ENCODE measurements at places on chromosomes 5 and 9. TPM values are rescaled to one million over a fixed set of nuclear protein-coding genes. Genes with fewer than 3 reads are reported as not detected.

Gene PGM5
- polyA plus RNA-seq: 8.3 TPM

- peak; percentile 0 for DNase-seq
Observed at GRCh38 chr5:28301712-28302111, 1263.3 kb upstream of the CDH9 start.

DNA sequence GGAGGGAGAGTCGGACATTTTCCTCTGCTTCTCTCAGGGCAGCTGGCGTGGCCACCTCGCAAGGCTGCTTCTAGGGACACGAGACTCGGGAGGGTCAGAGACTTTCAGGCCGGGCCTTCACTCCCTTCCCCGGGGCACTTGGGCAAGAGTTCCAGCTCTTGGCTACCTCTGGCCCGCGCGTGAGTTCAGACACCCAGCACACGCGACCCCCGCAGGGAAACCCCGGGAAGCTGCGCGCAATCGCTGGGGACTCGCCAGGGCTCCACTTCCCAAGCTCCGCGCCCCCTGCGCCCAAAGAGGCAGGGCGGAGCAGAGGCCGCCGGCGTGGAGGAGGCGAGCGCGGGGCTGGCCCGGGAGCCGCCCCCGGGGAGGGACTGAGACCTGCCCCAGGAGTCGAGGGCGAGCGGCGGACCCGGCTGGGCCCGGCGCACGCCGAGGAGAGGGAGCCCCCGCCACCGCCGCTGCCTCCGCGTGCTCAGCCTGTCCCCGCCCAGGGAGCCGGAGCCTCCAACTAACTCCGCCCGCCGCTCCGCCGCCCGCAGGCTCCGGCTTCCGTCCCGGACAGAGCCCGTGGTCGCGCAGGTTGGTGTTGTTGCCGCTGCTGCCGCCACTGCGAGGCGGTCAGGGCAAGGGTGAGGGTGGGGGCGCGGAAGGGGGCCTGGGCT, at the start of gene PAM:
TSS of gene PAM (plus strand) at position 539 of the 665 bp plus-strand sequence. CDS start 110,891 bp downstream, outside the sequence.
- peak; percentile 62 for DNase-seq

DNA sequence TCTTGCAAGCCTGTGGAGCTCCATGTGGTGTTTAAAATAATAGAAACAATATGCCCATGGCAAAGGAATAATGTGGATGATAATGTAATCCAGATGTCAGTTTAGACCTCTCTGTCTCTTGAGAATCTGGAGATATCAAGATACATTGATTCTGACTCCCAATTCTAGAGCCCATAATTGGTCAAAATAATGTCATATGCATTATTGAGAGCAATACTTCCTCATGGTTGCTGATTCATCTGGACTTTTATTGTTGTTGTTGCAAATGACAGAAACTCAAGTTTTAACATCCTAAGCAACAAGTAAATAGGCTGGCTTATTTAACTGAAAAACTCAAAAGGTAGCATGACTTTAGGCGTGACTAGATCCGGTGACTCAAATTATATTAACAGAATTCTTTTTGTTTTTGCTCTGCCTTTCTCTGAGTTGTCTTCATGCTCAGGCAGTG, 152.1 kb downstream of the PCSK1 start:
- no peak for DNase-seq

- DNase-seq: peak; percentile 33
Observed at GRCh38 chr9:4748612-4749011, 7.6 kb upstream of the AK3 start.

DNA sequence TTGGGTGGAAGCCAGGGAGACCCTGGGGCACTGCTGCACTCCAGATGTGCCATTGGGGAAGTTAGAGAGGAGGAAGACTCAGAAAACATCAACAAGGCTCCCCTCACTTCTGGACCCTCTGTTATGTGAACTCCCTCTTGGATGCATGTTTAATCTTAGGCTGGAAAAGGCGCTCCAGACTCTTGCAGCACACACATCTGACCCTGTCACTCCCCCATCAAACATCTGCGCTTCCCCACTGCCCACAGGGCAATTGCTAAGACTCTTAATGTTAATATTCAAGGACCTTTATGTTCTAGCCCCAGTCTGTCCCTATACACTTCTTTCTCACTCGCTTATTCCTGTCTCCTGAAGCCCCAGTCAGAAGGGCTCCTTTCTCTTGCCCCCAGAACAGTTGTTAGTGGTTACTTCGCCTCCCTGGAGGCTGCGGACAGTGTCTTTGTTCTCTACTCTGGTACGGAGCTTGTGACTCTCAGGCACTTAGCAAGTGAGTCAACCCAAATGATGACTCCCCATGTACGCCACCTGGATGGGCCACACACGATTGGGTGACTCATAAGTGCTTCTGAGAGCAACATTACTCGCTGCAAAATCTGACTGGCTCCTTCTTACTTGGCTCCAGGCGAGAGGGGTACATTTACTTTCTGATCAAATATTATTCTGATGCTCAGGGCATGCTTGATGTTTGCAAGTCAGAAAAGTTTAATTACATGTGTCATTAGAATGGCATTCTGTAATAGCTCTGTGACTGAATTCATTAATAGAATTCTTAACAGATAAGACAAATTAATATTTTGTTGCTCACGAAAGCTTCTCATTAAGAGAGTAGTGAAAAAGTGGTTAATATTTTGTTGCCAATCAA, 193.6 kb downstream of the HSPA4 start:
- DNase-seq: peak; percentile 99
